Activated CD8-positive, alpha-beta memory T cell treated with anti-CD3 and anti-CD28 coated beads, Interleukin-2, amount 50 U/mL, for 48 hours (primary cell): ENCODE measurements at places on chromosomes 3 and 15.

- no peak for DNase-seq
Measured at GRCh38 chr15:57526076-57526475, 65.6 kb upstream of the MYZAP start.

- no peak for DNase-seq
Measured at GRCh38 chr15:63763476-63764123, 70.1 kb downstream of the HERC1 start.

- no peak for DNase-seq
Measured at GRCh38 chr3:35498506-35499210, 140.7 kb upstream of the ARPP21 start.

- DNase-seq: no peak
Measured at GRCh38 chr3:189622629-189623028, 8.6 kb upstream of the TP63 start.

- no peak for DNase-seq
Measured at GRCh38 chr15:61654002-61654740, 406.1 kb downstream of the VPS13C start.

GRCh38 chr3:114685161-114685560 is 391.3 kb downstream of the TIGIT start:
- no peak for DNase-seq

DNA sequence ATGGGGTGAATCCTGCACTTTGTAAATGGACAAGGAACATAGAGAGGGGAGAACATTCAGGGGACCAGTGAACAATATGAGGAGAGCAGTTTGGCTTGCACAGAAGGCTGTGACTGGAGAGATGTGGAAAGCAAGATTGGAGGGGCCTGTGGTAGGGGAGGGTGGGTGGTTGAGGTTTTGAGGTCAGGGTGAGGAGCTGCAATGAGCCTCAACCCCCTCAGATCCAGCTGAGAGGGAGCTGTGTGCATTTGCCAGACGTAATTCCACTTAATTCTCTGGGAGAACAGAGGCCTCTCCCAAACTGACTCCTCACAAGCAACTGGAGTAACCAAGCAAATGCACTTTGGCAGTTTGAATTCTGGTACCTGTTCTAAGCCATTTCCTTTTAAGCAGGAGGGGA is 253.1 kb upstream of the TRIM42 start:
- DNase-seq: no peak

GRCh38 chr15:70111203-70112073 is 13.7 kb upstream of the TLE3 start:
- DNase-seq: no peak
